ENCODE measurements at places on chromosomes 7 and 10.

GRCh38 chr7:115137816-115138215 is 215.9 kb downstream of the MDFIC start:
- no peak for DNase-seq

DNA sequence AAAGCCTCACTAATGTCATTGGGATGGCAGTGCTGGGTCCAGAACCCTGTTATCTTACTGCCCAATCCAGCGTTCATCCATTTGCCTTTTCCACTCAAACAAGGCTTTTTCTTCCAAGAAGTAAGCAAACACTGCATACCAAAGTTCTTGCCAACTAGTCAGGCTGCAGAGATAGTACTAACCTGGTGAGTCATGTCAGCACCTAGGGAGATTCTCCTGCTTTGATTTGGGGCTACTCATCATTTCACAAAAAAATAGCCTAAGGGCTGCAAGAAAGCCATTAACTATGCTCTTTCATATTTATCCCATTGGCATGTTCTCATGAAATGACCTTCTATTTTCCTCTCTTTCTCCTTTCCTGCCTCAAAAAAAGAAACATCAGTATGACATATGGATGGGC is 142.6 kb downstream of the TWIST1 start:
- DNase-seq = peak; percentile 92

GRCh38 chr10:62063795-62064472 is 162.4 kb downstream of the ARID5B start:
- peak; percentile 45 for DNase-seq

- DNase-seq = no peak
Measured at GRCh38 chr7:221978-222715, 29.8 kb downstream of the FAM20C start.

DNA sequence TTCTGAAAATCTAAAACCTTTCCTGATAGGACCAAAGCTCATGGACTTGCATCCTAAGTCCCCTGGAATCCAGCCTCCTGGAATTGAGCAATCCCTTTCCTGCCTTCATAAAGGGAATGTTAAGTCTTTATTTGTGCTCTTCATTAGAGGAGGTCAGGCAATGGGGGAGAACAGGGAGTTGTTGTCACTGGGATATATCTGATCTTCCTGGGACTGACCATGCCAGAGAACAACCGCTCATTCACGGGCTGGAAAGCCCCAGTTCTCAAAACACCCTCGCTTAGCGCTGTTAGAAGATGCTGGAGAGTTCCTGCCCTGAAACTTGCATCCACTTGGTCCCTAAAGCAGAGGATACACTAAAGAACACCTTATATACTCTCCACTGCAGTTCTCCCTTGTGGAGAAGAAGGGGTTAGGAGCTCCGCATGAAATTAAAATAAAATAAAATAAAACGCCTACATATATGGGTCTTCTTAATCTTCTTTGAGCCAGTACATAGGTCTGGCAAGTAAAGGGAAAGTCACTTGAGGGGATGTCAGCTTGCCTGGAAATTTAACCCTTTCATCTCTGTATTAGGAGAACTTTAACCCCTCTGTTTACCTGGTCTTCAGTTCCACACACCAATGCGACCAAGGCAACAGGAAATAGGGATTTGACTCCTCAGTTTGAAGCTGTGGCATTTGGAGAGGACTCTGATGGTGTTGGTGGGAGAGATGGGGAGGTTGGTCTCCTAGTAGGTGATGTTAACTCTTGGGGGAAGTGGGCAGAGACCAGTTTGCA is 1.2 kb downstream of the SORCS1 start:
- DNase-seq = no peak

DNA sequence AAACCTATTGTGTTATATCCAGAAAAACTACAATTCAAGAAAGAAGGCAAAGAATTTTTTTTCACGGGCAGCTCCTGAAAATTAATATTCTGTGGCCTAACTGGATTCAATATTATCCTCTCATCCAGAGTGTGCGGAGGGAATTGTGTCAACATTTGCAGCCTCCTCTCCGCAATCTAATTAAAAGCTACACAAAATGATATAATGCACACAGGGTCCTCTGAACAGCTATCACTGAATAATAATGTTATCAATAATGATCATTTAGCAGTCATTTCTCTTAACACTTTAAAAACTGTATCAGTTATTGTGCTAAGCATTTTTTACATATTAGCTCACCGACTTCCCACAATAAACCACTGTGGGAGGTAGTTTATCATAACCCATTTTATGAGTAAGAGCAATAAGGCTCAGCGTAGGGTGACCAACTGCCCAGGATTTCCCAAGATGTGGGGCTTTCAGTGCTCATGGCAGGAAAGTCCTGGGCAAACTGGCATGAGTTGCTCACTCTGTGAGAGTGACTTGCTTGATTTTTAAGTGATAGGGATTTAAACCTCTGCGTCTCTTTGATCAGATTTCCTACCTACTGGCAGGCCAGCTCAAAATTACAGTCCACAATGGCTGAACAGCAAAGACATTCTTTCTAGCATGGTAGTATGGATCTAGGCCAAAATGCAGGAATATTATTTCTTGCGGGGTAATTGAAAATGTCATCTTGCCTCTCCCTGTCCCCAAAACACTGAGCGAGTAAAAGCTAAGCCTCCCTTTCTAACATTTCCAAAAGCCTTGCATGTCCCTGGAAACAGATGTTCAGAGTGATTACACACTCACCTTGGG is 65.7 kb downstream of the AOAH start:
- DNase-seq = peak; percentile 95

GRCh38 chr10:71600849-71601248 is 118.7 kb downstream of the C10orf105 start:
- DNase-seq = peak; percentile 38

- peak; percentile 55 for DNase-seq
Measured at GRCh38 chr7:80681272-80681885, 42.9 kb downstream of the CD36 start.

GRCh38 chr7:1407892-1408291 is 51.4 kb downstream of the MICALL2 start:
- no peak for DNase-seq

GRCh38 chr10:62709200-62709599 is 95.3 kb upstream of the ADO start:
- no peak for DNase-seq

DNA sequence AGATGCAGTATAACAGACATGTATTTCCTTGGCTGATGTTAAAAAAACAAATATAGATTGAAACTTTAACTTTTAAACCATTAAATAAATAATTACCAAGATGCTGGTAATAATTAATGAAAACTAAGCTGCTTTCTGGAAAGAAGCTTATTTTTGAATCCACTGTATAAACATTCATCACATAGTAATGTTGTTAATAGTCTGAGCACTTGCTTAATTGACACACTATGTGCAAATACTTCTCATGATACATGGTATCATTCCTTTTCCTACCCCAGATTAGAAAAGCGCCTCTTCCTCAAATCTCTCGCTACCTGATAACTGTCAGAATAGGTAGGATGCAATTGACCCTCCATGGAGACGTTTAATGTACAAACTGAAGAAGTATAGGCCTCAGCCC is 15.0 kb upstream of the COL28A1 start:
- no peak for DNase-seq

DNA sequence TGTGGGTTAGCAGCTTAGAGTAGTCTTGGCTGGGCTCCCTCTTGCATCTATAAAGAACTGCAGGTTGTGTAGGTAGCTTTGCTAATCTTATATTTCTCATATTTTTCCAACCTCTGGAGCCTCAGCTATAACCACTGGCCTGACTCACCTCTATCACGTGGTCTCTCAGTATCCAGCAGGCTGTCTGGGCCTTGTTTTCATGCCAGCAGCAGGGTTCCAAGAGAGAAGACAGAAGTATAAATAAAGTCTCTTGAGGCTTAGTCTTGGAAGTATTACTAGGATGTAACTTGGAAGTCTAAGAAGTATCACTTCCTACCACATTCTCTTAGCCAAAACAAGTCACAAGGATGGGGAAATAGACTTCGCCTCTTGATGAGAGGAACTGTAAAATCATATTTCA is 73.3 kb downstream of the WIPF3 start:
- DNase-seq = peak; percentile 18

GRCh38 chr10:93226619-93227018 is 152.9 kb downstream of the CYP26A1 start:
- DNase-seq = no peak

DNA sequence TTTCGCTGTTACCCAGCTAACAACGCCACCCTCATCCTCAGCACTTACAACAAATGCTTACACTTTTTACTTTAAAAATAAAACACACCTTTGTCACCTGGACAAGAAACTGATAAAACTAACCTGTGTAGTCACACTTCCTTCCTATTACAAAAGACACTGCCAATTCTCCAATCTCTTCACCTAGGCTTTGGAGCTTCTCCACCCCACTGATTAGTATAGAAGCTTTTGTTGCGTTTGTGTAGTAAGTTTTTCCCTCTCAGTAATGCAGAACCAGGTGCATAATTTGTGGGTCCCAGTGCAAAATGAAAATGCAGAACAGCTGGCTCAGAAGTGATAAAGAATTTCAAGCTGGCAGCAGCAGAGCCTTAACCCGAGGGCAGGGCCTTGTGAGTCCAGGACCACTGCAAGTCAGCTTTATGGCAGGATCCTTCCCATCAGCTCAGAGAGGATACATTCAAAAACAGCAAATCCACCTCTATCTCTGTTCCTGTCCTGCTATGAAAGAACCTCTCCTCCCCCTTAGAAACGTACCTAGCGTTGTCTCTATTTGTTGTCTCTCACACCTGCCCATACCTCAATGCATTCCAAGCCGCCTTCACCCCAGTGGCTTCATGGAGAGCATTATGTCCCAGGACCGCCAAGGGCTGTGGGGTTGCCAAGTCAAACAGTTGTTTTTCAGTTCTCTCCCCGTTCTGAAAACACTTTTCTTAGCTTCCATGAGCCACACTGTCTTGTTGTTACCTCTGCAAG is 40.3 kb upstream of the EGFR start:
- DNase-seq = no peak

GRCh38 chr7:14902589-14903067 is at the start of gene DGKB:
TSS of gene DGKB (minus strand) at chr7:14902751.
- no peak for DNase-seq

DNA sequence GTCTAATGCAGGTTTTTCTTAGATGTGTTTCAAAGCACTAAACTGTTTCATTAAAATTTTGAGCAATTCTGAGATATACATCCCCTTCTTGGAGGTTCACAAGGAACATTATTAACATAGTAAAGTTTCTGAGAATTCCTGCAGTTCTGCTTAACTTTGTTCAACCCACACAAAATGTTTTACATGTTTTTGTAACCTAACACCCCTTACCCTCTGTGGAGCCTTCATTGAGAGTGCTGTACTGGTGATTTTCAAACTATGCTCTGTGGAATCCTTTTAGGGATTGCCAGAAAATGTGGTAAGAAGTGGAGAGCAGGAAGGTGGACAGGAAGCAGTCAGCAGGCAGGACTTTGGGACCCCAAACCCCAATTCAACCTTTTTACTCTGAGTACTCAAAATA is 53.6 kb upstream of the ABCB5 start:
- no peak for DNase-seq

- no peak for DNase-seq
Measured at GRCh38 chr7:83270407-83270806, 107.7 kb upstream of the PCLO start.

GRCh38 chr10:11164803-11165590 is 147.3 kb downstream of the CELF2 start:
- peak; percentile 77 for DNase-seq

GRCh38 chr10:71244431-71245419 is 32.4 kb downstream of the UNC5B start:
- DNase-seq = no peak

DNA sequence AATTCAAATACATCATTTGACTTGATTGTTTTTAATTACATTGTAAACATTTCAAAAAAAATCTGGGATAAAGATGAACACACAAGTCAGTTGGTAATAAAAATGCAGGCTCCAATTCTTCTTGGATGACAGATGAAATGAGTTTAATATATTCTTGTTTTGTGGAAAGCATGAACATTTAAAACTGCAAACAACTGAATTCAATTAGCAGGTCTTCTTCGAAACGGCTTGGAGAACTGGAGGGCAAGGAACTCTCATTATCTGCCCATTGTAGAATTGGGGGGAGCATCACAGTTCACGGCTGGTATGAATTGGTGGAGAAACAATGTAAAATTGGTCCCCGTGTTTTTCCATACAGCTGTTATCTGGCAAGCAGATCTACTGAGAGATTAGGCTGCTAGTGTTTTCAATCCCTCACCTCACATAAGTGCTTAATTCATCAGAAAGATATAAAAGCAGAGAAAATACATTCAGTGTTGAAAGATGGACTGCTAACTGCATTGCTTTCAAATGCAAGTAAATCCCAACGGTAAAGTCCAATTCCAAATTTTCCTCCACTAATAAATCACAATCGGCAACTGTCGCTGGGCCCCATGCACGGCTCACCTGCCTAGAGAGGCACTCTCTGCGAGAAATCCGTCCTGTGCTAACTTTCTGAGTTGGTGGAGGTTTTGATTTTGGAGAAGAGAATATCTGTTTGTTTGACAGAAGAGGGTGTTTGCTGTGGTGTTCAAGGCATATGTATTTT is 199.5 kb downstream of the ZNF438 start:
- no peak for DNase-seq

GRCh38 chr7:94939395-94939794 is 32.0 kb downstream of the PPP1R9A start:
- DNase-seq = no peak

- no peak for DNase-seq
Measured at GRCh38 chr10:31620226-31621151, 301.5 kb downstream of the ZEB1 start.

DNA sequence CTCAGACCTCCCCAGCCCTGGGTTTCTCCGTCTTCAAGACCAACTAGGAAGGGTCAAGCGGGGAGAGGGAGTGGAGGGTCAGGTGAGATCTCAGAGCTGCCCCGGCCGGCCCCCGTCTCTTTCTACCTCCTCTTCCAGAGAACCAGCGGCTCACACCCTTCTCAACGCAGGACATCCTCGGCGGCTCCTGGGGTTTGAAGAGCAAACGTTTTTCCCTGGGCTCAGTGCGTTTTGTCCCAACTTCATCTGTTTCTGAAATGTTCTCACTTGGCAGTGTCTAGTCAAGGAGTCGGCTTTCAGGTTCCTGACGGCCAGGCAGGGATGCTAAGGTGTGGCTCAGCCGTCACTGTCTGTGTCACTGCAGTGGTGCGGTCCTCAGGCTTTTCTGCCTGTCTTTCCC is 416.4 kb upstream of the FOXK1 start:
- DNase-seq = no peak

DNA sequence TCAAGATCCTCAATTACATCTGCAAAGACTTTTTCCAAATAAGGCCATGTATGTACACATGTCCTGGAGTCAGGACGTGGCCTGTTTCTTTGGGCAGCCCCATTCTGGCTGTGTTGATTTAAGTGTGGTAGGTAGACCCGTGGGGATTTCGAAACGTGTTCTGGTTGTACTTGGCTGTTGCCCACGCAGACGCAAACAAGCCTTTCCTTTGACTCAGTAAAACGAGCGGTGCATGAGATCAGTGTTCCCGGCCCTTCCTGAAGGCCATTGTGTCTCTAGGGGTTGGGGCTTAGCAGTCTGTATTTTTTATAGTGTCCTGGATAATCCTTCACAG is 64.8 kb upstream of the DNAJB6 start:
- DNase-seq = peak; percentile 98

- DNase-seq = peak; percentile 47
Measured at GRCh38 chr7:100472854-100473499, 6.0 kb downstream of the TSC22D4 start.

GRCh38 chr7:96121752-96122151 is 200.1 kb downstream of the SLC25A13 start:
- DNase-seq = no peak

Data from epithelial cell of esophagus (primary cell).